ENCODE measurements at places on chromosomes 7 and 10.

DNA sequence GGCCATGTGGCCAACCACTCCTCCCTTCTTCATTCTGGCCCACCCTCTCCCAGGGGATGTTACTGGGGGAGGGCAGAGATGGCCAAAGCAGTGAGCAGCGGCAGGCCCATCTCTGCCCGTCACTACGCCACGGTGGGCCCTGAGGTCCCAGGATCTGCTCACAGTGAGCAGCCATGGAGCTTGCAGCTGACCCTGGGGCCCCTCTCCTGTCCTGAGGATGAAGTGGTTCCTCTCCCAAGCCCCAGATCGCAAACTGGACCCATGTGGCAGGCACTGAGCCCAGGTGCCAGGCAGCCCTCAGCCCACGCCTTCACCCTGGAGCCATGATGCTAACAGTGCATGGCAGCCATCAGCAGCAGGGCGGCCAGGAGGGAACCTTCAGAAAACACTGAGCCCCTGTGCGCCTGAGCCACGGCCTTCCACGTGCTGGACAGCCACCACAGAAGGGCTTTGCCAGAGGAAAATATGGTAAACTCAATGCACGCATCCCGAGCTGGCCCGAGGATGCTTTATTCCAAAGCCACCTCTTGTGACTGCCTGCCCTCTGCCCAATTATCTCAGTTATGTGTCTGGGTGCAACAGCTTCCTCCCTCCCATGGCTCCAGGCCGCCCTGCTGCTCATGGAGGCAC is 485.7 kb downstream of the PTPRN2 start:
- DNase-seq: no peak

GRCh38 chr7:40805361-40805760 is 670.6 kb downstream of the SUGCT start:
- DNase-seq: no peak

- no peak for DNase-seq
Observed at GRCh38 chr7:21497072-21497471, 45.8 kb upstream of the DNAH11 start.

DNA sequence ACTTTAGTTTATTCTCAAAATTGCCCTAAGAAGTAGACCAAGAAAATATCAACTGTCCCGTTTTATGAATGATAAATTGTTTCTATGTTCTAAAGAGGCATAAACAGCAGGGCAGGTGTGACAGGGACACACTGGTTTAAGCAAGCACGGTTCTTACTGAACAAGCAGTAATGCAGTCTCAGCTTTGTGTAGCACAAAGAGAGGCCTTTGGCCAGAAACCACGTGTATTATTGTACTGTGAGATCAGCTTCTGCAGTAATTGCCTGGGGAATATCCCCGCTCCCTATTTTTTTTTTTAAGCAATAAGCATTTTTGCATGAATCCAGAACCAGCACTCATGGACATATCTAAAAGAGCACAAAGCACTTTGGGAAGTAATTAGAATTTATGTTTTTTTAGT is 255.4 kb downstream of the WDR11 start:
- DNase-seq: no peak

DNA sequence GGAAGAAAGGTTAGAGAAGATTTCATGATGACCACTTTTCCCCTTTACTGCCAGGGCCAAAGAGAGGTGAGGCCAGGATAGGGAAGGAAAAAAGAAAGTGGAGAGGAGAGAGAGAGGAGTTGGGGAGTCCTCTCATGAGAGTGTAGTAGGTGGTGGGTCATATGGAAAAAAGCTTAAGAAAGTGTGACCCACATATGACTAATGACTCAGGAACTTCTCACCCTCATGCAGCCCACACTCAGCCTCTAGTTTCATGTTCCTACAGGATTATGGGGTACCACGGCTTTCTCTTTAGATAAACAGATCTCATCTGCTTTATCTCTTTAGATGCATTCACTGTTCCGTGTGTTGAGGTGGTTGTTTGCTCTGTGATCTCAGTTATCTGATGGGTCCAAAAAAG is 462.5 kb upstream of the IGFBP3 start:
- DNase-seq: no peak

DNA sequence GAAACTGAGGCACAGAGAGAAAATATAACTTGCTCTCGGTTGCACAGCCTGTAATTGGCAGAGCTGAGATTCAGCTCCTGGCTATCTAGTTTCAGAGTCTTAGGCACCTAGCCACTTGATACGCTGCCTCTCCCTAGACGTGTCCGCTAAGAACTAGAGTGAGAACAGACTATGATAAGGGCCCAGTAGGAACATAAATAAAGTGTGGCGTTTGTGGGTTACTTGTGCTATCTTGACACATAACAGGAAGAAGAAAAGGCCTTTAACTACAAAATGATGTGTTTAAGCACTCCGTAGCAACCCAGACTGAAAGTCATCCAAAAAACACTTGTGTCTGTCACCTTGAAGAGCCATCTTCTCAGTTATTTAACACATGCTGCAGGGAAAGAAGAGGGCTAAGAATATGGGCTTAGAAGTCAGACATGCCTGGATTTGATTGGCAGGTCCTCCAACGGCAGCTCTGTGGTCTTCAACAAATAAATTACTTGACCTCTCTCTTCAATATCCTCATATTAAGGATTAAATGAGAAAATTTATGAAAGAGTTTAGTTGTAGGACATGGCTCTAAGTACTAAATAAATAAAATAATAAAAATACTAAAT is 96.2 kb downstream of the SGMS1 start:
- no peak for DNase-seq

DNA sequence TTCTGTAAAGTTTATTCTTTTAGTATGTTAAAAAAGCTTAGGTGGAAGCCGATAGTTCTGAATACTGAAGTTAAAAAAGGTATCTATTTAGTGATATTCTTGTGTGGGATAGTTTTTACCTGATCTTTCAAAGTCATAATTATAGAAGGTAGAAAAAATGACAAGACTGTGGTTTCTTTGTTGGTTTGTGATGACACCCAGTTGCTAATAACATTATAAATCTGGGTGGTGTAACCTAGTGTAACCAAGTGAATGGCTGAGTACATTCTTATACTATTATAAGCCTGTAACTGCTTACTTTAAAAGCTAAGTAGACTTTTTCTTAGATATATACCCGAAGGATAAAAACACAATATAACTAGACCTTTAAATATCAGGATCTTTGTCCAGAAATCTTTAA is 2.3 kb downstream of the CDK13 start:
- no peak for DNase-seq

DNA sequence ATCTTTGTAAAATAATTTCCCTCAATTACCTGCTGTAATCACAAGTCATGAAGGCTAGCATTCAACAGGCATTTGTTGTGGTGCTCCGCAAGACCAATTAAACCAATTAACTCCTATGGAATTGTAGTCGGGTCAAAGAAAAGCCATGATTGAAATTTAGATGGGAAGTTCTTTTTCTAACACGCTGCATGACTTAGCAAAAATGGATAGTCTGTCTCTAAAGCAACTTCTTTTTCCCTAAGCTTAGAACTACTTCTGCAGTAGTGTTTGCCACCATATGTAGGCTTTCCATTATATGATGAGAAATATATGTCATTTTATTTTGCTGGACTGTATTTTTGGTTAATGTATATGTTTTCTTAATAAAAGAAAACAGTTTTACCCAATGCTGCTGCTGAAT is 119.1 kb downstream of the TSPAN12 start:
- DNase-seq: no peak

DNA sequence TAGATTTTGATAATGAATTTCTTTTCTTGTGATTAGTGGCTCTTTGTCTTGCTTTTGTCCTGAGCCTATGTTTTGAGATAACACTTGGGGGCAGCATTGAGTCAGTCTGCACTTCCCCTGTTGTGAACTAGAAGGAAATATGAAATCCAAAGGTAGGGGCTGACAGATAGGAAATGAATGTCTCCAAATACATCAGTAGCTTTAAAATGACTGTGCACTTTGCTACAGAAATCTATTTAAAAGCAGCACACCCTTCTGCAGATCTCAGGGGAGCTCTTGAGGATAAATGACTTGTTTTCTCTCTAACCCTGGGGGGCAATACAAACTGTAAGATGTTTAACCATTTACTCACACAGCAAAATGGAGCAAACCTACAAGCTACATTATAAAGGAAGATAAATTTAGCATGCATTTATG is 176.0 kb upstream of the MYO3A start:
- peak; percentile 11 for DNase-seq

DNA sequence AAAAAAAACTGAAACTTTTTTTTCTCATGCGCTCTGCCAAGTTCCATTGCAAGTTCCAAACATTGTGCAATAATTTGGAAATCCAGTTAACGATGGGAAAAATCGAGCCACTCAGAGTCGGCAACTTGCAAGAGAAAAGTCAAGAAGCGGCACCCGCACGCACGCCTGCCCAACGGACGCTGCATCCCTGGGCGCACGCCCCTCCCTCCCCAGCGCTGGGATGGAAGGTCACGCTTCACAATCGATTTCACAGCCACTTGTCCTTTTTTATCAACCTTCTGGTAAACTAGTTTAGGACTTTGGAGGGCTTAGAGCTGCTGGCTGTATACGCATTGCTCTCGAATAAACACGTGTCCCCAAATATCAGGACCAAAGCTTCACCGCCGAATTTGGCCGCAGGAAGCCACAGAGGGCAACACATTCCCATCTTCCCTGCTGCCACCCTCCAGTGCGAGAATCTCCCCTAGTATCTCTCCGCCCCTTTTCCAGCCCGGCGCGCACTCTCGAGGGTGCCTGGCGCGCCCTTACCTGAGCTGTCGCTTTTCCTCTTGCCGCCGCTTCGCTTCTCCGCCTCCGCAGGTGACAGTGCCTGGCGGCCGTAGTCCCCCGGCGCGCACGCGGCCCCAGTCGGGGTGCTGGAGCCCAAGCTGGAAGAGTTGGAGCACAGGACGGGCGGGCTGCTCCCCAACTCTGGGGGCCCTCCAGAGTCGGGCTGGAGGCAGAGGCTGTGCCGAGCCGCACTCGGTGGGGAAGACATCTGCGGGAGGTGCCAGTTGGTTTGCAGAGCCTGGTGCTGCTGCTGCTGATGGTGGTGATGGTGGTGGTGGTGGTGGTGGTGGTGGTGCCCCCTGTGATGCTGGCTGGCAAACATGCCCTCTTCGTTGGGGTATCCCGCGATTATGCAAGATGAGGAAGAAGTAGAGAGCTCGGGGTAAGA is 857 bp downstream of the MEOX2 start:
- no peak for DNase-seq
